ENCODE measurements at places on chromosomes 2 and 18.

DNA sequence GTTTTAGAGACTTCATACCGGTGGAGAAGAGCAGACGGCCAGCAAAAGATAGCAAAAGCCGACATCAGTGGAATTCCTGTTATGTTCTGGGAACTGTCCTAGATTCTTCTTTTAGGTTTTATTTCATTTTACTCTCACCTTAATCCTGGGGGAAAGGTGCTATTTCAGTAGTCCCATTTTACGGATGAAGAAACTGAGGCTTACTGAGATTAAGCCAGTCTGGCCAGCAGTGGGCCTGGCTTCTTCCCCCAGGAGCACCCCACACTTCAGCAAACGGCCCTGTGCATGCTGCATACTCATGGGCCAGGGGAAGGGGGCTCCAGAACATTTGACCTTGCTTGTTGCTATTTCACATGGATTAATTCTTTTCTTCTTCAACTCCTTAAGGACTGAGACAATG, 56.7 kb downstream of the NTSR2 start:
- DNase-seq = no peak

DNA sequence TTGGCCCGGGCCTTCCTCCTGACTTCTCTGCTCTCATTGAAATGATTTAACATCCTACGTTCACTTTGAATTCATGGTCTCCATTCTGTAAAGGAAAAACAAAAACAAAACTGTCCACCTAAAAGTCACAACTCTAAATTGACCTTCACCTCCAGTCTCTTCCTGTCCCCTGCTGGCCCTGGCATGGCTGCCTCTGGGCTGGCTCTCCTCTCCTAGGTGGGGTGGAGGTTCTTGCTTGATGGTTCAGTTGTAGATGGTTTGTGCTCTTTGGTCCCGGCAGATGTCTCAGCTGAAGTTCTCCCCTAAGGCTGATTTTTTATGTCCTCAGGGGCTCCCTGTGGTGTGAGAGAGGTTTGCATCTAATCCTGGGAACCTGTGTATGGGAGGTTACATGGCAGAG, 121.1 kb downstream of the ACKR3 start:
- no peak for DNase-seq

- no peak for DNase-seq
Measured at GRCh38 chr2:209640358-209640757, 131.3 kb upstream of the UNC80 start.

DNA sequence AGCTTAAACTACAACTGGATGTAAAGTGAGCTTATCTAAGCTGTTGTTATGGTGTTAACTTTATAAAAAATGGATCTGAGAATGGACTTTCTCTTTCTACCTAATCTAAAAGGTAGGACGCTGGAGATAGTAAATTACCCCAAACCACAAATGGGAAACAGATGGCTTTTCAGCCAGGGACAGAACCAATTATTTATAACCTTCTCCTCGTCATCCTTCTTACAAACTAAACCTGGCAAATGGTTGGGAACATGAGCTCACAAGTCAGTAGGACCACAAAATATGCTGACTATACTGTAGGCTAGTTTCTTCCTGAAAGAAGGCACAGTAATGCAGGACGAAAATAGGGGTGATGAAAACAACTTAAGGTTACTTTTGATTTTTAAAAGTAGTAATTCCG, 32.7 kb upstream of the ZDBF2 start:
- DNase-seq = peak; percentile 30

DNA sequence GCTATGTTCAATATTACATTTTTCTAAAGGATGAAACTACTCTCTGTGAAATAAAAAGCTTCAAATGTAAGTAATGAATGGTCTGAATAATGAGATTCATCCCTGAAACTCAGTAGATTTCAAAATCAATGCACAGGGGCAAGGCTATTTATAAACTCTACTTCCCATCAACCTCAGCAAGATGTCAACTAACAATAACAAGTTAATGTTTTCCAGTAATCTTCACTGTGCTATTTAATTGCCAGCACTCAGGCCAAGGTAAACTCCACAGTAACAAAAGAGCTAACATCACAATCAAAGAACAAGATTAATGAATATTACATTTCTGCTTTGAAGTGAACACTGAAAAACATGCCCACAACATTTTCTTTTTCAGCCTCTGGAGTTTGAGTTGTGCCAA, 144.3 kb upstream of the ZFP36L2 start:
- peak; percentile 68 for DNase-seq

- no peak for DNase-seq
Measured at GRCh38 chr2:48400553-48401164, 129.3 kb upstream of the STON1 start.

- DNase-seq = no peak
Measured at GRCh38 chr2:96102596-96103186, 13.7 kb downstream of the ADRA2B start.

DNA sequence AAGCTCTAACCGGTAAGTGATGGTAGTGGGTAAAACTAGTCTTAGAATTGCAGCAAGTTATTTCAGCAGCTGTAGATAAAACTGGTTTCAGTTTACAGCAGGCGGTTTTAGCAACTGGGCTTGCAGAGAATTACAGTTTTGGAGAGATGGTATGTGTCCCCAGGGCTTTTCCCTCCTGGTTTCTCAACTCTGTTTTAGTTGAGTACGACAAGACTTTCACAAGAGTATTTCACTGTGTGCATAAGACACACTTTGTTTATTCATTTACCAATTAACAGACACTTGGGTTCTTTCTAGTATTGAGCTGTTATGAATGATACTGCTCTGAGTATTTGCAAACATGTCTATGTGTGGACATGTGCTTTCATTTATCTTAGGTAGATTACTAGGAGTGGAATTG, 65.6 kb upstream of the RFX8 start:
- DNase-seq = peak; percentile 99

GRCh38 chr2:229582151-229582550, 132.2 kb downstream of the DNER start:
- DNase-seq = no peak
